CD8-positive, alpha-beta memory T cell (primary cell): ENCODE measurements at places on chromosomes 3 and 15. TPM values are rescaled to one million over a fixed set of nuclear protein-coding genes. Genes with fewer than 3 reads are reported as not detected.

The IL5RA gene
- total RNA-seq = 0.73 TPM

The FRMD4B gene
- 41.1 TPM for total RNA-seq

The STXBP5L gene
- not detected for total RNA-seq

The SH3BP5 gene
- 14.2 TPM for total RNA-seq

The KBTBD12 gene
- not detected for total RNA-seq

DNA sequence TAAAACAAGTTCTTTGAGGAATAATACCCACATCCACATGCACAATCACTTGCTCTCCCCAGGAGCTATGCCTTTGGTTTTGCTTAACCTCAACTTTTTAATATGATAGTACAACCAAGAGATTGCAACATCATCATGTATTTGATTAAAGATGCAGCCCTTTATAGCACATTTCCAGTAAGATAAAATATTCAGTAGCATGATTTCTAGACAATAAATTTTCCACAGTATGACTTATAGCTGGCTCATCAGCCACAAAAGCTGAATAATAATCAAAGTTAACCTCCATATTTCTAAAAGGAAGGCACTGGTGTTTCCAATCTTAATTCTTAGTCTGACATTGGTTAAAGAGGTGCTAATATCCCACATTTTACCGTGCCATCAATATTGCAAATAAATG, 622.5 kb downstream of the TBL1XR1 start:
- H3K27me3 ChIP-seq = no peaks in the 10 kb centered on the region
- no peak for DNase-seq
- H3K4me1 ChIP-seq = no peaks in the 10 kb centered on the region
- no peaks in the 10 kb centered on the region for H3K36me3 ChIP-seq

DNA sequence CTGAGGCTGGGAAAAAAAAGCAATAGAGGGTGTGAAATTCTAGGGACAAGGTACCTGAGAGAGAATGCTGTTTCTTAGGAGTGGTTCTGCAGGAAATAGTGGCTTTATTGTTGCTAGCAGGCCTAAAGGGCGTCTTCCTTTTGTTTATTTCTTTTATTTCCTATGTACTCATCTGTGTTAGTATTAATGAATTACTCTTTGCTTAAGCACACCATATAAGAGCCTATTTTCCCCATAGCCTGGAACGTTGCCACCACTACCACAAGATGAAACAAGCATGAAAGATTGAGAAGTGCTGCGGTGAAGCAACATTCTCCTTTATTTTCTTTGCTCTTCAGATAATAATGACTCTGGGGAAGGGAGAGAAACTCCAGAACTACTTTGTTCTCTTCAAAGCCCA, 21.3 kb upstream of the GOLIM4 start:
- H3K36me3 ChIP-seq = no peaks in the 10 kb centered on the region
- H3K4me3 ChIP-seq = no peak overlapping the region
- no peaks in the 10 kb centered on the region for H3K27me3 ChIP-seq
- DNase-seq = no peak

GRCh38 chr3:86257955-86258641, 732.9 kb downstream of the VGLL3 start:
- no peak for DNase-seq
- no peak overlapping the region for H3K4me3 ChIP-seq
- H3K4me1 ChIP-seq = no peaks in the 10 kb centered on the region

GRCh38 chr3:149170672-149171071, 41.2 kb downstream of the HPS3 start:
- peaks cover 15% of the 10 kb centered on the region for H3K36me3 ChIP-seq
- H3K27ac ChIP-seq = no peak overlapping the region
- H3K27me3 ChIP-seq = no peaks in the 10 kb centered on the region

DNA sequence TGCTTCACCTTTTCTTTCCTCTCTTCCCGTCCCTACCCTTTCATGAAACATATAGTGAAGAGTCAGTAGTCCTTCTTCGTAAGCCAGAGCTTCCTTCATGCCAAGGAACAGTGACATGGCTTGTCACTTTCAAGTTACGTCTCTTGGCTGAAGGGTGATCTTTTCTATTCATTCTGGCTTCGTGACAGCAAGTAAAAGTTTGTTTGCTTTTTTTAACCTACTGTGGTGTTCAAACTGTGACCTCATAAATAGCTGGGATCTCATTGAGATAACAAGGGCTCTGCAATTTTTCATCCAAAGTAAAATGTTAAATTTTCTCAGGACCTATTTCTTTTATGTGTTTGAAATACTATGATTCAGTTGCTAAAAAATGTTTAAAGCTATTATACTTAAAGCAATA, 10.5 kb downstream of the CDIN1 start:
- H3K27me3 ChIP-seq = no peaks in the 10 kb centered on the region
- no peak for DNase-seq
- no peaks in the 10 kb centered on the region for H3K36me3 ChIP-seq
- no peaks in the 10 kb centered on the region for H3K4me1 ChIP-seq
- no peak overlapping the region for H3K27ac ChIP-seq
- H3K4me3 ChIP-seq = no peak overlapping the region
